ENCODE measurements at places on chromosomes 1 and 21. TPM values are rescaled to one million over a fixed set of nuclear protein-coding genes. Genes with fewer than 3 reads are reported as not detected.

Gene MAEL
- 3.3 TPM for polyA plus RNA-seq

DNA sequence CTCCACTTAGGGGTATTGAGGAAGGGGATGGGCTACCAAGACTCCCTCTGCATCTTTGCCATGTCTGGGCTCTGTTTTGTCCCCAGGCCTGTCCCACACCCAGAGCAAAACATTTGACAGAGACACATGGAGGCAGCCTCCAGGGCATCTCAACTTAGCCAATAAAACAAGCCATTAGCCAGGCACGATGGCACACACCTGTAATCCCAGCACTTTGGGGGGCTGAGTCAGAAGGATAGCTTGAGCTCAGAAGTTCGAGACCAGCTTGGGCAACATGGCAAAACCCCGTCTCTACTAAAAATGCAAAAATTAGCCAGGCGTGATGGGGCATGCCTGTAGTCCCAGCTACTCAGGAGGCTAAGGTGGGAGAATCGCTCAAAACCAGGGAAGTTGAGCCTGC, 120.3 kb upstream of the IPO9 start:
- DNase-seq = no peak

Gene CLDN19
- polyA plus RNA-seq = 119 TPM

DNA sequence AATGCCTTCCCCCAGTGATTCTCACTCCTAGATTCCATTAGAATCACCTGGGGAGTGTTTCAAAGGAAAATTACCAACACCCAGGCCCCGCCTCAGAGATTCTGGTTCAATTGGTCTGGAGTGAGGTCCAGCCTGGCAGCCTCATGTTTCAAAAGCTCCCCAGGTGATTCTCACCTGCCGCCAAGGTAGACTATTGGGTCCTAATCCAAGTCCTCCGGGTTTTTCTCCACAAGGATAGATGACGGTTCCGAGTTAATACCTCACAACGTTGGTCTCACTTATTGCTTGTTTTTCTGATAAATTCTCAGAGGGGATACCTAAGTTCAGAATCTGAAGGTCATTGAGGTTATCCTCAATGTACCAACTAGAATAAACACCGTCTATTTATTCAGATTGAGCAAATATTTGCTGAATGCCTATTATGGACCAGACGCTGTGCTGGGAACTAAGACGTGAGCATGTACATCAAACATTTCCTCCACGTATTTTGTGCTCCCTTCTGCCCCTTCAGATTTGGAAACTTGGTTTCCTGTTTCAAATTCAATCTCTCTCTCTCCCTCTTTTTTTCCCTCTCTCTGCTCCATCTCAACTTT, 97.5 kb downstream of the SEC16B start:
- DNase-seq = no peak

DNA sequence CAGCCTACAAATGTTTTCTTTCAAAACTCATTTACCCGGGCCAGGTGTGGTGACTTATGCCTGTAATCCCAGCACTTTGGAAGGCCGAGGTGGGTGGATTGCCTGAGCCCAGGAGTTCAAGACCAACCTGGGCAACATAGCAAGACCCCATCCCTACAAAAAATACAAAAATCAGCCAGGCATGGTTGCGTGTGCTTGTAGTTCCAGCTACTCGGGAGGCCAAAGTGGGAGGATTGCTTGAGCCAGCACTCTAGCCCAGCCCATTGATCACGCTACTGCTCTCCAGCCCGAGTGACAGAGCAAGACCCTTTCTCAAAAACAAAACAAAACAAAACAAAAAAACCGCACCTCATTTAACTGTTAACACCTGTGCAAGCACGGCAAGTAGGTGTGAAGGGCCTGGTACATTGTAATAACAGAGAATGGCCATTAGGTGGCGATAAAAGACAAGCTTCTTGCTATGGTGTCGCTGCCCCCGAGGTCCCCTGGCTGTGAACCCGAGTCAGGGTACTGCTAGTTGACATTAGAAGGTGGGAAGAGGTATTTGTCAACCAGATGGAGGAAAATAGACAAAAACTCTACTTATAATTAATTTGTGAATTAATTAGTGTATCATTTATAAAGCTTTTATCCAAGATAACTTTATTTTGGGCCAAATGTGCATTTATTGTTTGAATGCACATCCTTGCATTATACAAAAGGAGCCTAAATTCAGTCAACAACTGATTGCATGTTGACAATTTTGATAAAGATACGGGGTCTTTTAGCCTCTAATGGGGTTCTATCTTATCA, 66.5 kb downstream of the SH3BGR start:
- DNase-seq = peak; percentile 57

DNA sequence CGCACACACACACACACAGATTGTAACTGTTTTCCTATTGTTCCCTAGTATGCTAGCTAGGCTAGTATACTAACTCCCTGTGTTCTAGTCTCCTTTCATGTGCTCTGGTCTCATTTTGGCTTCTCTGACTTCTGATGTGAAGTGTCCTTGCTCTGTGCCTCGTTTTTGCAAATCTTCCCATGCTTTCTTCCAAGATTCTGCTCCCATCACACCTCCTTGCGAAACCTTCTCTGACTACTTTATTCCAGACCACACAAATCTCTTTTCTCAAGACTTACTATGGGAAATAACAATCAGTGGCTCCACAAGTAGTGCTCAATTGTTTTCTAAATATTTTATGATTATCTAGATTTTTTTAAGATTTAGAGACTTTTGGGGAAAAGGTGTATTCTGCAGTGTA, 10.3 kb downstream of the PRRX1 start:
- DNase-seq = no peak

- DNase-seq = no peak
Observed at GRCh38 chr1:89863165-89863830, 42.5 kb downstream of the LRRC8D start.

- DNase-seq = peak; percentile 79
Observed at GRCh38 chr1:177585302-177586220, 384.3 kb downstream of the SEC16B start.

DNA sequence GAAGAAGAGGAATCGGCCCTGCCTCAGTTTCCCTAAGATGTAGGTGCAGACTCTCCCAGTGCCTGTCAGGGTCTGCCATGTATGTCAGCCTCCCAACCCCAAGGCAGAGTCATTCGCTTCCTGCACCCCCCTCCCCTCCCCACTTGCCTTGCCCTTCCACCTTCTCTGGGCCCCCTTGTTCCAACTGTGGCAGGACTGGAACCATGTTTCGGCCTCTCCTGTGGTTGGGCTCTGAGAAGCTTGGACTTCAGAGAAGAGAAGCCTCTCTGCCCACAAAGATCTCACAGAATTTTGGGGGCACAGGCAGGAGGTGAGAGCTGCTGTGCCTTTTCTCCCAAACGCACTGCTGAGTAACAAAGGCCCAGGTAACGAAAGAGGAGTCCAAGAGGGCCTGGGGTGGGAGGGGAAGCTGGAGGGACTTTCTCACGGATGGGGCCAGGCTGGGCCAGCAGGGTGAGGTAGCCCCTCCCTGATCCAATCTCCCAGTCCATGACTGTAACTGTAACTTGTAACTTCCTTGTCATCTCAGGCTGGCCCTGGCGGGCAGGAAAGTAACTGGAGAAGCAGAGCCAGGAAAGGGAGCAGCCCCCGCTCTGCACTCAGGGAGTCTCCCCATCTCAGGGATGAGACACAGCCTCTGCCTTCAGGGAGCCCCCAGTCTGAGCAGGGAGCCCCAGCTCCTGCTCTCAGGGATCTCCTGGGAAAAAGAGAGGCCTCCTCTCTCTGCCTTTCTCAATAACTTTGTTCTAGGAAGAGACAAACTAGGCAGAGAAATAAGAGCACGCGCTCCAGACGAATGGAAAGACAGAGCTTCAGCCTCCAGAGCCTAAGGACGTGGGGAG, 11.3 kb downstream of the CRABP2 start:
- no peak for DNase-seq

DNA sequence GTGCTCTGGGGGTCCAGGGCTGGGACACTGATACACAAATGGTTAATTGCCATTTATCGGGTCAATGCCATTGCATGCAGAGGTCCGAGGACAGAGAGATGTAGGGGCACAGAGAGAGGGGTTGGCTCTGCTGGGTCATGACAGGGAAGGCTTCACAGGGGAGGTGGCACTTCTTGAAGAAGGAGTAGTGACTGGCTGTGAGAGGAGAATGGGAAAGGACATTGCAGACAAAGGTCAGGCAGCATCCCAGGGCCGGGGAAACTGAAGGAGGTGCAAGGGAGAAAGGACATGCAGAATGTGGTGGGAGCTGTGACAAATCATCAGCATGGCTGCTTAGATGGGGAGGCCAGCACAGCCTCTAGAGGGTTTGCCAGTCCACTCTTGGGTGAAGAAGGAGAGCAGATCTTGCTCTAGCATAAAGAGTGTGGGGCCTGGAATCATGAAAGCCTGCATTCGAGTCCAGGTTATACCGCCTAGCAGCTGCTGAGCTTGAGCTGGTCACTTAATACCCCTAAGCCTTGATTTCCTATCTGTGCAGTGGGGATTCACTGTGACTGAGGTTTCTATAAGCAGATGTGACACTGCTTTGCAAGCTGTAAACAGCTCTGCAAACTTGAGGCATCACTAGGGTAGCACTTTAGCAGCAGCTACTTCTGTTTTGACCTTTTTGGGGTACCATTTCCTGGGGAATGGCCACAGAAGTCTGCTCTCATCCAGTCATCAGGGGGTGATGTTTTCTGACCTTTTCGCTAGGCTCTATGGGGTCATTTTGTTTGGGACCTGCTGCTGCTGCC, 59.2 kb upstream of the EPS8L3 start:
- no peak for DNase-seq

Gene ITPKB
- polyA plus RNA-seq = 25.0 TPM

Gene ANKRD35
- 2.8 TPM for polyA plus RNA-seq

Gene NUAK2
- 8.6 TPM for polyA plus RNA-seq

Gene DIO1
- 7.1 TPM for polyA plus RNA-seq

- no peak for DNase-seq
Observed at GRCh38 chr1:12762766-12763165, 10.8 kb upstream of the PRAMEF12 start.

DNA sequence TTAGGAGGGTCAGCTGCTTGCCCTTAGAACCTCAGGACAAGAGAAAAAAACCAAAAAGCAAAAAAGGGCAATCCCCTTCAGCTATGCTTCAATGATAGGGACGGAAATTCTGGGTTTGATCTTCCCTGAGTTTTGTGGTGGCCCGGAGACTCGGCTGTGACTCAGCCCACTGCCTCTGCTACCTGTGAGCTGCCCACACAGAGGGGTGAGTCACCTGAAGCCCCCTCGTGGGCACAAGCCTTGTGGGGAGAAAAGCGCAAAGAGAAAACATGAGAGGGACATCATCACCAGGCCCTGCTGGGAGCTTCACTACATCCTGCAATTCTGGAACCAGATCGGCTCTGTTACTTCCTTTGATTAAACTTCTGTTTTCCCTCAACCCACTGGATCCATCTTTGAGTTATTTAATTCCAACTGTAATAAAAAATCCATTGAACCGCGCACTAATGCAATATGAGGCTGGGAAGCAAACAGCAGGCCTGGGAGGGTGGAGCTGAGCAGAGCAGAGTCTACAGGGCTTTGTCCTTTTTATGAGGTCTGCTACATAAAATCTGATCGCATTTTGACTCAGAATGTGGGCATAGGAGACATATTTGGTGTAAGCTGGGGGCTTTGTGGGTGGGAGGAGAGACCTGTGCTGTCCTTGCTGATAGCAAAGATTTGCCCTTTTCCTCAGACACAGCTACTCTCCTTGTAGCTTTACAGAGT, 58.7 kb upstream of the STUM start:
- no peak for DNase-seq

DNA sequence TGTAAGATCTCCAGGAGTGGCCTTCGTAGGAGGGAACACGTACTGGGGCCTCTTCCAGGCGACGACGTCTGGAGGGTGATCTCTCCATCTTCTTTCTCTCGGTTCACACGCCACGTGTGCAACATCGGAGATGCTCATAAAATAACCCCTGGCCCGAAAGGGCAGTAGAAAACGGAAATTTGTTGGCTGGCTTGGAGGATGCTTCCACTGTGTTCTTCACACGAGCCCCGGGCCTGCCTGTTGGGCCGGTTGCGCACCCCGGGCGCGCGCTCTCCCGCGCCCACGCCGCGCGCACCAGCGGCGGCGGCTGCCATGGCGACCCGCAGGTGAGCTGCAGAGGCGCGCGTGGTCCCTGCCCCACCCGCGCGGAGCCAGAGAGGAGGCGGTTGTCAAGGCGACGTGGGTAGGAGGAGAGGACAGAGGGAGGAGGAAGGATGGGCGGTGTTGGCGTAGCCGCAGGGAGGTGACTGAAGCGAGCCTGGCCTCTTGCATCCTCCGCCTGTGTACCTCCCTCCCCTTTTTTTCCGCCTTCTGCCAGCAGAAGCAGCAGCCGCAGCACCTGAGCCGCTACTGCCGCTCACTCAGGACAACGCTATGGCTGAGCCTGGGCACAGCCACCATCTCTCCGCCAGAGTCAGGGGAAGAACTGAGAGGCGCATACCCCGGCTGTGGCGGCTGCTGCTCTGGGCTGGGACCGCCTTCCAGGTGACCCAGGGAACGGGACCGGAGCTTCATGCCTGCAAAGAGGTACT, at the start of gene ELAPOR1:
Gene ELAPOR1, plus strand, starts transcription at position 526 of the 752 bp plus-strand sequence. Its CDS starts 69 bp downstream, at position 595.
- DNase-seq = no peak

GRCh38 chr1:233512538-233512937, 101.4 kb upstream of the KCNK1 start:
- DNase-seq = no peak

Gene CYP4Z1
- polyA plus RNA-seq = 0.43 TPM

DNA sequence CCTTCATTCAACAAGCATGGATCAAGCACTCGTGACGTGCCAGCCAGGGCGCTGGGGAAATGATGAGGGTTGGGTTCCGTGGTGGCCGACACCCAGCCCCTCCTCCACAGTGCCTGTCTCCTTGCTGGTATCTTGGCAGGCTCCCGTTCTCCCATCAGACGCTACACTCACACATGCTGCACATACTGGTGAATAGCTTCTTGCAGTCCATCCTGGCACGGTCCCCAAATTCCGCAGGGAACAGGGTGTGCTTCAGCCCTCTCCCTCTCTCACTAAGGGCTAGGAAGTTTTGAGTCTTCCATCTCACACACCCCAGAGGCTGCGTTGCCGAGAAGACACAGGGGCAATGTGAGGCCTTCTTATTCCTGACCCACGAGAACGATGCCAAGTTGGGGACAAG, 10.1 kb upstream of the MEF2D start:
- no peak for DNase-seq

Gene AXDND1
- polyA plus RNA-seq = 10.8 TPM

- DNase-seq = no peak
Observed at GRCh38 chr1:89060091-89060490, 4.9 kb downstream of the GBP1 start.

DNA sequence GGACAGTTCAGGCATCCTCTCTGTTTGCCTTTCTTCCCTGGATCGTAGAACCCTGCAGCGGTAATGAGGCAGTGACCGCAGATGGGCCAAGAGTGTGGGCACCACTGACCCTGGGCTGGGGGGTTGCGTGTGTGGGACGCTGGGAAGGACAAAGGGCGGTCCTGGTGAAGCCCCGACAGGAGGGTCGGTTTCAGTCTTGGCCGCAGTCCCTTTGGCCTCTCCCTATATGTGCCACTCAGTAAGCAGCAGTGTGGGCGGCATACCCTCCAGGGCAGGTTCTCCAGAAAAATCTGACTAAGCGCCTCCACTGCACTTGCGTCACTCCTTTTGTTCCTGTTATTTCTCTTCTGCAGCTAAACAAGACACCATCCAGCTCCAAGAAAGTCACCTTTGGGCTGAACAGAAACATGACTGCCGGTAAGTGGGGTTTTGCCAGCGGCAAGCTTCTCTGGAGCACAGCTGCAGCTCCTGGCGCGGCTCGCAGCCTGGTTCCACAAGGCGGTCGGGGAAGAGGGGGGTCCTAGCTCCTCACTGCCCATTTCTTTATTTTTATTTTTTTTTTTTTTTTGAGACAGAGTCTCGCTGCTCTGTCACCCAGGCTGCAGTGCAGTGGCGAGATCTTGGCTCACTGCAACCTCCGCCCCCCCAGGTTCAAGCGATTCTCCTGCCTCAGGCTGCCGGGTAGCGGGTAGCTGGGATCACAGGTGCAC, 27.7 kb upstream of the PDXK start:
- no peak for DNase-seq

Gene OR10Z1
- polyA plus RNA-seq = 0.04 TPM

Measured in renal pelvis (tissue), 12 donors.